Osteocyte (in vitro differentiated cells): ENCODE measurements at places on chromosomes 13 and 19. TPM values are rescaled to one million over a fixed set of nuclear protein-coding genes. Genes with fewer than 3 reads are reported as not detected.

GRCh38 chr13:101283782-101284181 lies 132.5 kb downstream of the NALCN start:
- DNase-seq, result no peak

DNA sequence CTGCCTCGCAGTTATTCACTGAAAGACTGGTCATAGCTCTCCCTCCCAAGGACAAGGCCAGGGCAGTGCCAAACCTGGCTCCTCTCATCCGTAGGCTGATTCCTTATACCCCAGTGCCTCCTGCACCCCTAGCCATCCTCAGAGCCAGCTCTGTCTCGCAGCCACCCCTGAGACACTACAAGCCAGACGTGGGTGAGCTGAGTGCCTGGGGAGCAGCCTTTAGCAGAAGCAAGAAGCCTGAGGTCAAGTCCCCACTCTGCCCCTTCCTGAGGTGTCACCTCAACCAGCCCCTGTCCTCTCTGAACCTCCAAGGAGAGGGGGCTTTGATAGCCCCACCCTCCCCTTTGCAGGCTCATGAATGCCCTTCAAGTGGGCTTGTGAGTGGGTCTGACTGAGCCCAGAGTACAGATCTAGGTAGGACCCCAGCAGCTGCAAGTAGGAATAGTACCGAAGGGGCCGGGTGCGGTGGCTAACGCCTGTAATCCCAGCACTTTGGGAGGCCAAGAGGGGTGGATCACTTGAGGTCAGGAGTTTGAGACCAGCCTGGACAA lies 14.8 kb upstream of the AKAP8L start:
- no peak for DNase-seq

The PLA2G4C gene
- 4.8 and 5.5 TPM in 2 replicates for total RNA-seq

DNA sequence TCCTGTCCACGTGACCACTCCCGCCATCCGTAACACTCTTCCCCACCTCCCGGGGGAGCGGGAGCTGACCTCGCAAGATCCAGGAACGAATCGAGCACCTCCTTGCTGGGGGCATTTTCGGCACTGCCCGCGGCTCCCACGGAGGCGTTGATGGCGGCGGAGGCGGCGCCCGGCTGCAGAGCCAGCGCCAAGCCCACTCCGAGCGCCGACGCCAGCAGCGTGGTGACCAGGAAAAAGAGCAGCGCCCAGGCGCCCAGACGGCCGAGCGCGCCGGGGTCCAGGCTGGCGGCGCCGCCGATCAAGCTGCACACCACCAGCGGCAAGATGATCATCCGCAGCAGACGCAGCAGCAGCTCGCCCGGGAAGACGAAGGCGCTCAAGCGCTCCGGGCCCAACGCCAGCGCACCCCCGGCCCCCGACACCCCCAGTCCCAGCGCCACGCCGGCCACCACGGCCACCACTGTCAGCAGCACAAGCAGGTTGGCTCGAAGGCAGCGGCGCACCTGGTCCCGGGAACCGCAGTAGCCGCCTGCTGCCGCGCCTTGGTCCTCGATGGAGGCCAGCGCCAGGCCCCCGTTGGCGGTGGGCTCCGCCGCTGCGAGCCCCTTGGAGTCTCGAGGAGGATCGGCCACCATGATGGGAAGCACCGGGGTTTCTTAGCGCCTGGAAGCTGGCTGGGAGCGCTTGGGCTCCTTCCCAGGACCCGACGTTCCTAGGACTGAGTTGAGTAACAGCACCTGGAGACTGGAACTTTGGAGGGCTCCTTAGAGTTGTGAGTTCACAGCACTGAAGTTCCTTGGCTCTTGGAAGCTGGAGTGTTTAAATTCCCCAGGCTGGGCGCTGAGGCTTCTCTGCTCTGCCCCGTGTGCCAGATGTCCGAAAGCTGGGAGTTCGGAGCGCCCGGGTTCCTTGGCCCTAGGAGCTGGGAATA lies 798 bp downstream of the SLC1A5 start:
- peak; percentile 87 for DNase-seq

The PTPRS gene
- 182 and 185 TPM in 2 replicates for total RNA-seq

The PRTN3 gene
- not detected in 2 replicates for total RNA-seq

The GIPR gene
- total RNA-seq, result 0.81 and 1.3 TPM in 2 replicates

The ZNF547 gene
- 3.4 and 5.5 TPM in 2 replicates for total RNA-seq

DNA sequence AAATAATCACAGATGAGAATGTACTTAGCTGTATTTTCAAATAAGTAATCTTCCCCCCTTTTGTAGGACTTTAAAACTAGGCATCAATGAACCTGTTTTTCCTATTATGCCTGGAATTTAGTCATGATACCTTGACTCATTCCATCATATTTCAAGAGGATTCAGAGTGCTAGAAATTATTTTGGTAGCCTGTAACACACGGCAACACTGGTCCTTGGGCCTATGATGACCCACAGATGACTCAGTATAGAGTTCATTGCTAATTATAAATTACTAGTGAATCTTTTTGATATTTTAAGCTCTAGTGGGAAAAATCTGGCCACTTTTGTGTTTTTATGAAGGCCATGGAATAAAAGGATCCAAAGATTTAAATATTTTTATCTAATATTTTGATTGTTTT lies 26.0 kb upstream of the GARRE1 start:
- DNase-seq, result no peak

The CBY2 gene
- not detected in 2 replicates for total RNA-seq

DNA sequence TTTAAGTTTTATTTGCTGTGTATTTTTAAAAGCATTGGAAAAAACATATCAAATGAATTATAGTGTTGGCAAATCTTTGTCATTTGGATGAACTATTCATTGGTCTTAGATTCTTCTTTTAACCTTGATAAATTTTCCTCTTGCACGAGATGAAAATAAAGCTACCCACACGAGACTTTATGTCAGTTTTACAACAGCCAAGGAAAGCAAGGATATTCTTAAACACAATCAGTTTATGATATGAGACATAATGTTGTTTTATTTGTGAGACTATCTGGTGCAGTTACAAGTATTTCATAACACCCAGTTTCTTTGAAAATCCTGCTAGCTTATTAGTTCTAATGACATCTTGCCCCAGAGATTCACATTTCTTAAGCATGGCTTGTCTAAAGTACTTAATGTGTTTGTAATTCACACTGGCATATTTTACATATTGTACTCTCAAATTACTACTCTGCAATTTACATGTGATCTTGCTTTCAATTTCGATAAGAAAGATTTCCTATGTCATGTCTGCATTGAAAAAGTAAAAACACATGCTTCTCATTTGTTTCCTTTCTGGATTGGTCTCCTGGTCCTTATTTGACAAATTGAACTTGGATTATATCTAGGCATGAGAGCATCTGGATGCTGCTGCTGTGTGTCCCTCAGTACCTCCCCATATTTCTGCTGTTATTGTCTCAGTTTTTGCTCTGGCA lies 955.5 kb upstream of the PCDH9 start:
- DNase-seq, result no peak

DNA sequence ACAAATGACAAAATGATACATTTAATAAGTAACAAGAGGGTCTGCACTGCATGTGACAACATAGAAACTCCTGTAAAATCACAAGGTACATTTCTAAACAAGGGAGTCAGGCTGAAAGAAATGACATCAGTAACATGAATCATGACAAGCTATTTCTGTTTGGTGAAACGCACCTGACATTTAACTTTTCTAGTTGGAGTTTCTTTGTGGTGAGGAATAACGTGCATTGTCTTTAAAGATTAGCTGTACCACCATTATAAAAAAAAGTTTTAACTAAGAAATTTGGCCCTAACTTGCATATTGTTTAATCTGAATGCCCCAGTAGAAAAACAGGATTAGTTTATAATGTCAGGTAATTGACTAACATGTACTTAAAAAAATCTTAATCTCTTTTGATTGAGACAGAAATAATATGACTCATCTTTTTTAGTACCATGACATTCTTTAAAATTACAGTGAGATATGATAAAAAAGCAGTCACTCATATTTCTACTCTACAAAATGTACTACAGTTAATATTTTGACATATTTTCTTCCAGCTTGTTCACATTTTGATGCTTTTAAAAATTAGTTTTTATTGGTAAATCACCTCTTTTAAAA lies 418.2 kb downstream of the KLF12 start:
- DNase-seq, result no peak

DNA sequence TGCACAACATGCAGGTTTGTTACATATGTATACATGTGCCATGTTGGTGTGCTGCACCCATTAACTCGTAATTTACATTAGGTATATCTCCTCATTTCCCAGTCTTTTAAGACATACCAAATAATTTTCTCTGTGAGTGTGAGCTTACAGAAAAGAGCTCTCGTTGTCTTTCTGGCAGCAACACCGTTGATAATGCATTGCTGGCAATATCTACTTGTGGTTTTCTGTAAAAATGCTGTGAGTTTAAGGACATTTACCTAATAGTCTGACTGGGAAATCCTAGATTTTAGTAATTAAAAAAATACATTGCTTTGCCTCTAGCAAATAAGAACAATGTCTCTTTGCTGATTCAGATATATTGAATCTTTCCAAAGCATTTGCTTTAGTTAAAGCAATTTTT lies 8.4 kb downstream of the IGFL3 start:
- no peak for DNase-seq
